Cardiac septum (tissue), 1 donor: ENCODE measurements at places on chromosomes 3 and 15. TPM values are rescaled to one million over a fixed set of nuclear protein-coding genes. Genes with fewer than 3 reads are reported as not detected.

- no peak for DNase-seq
Observed at GRCh38 chr15:80455668-80456442, 51.7 kb downstream of the ARNT2 start.

- no peak for DNase-seq
Observed at GRCh38 chr3:13063225-13063624, 10.0 kb downstream of the IQSEC1 start.

Gene THAP10
- 3.5 TPM for total RNA-seq

Gene ARID3B
- 2.7 TPM for total RNA-seq

DNA sequence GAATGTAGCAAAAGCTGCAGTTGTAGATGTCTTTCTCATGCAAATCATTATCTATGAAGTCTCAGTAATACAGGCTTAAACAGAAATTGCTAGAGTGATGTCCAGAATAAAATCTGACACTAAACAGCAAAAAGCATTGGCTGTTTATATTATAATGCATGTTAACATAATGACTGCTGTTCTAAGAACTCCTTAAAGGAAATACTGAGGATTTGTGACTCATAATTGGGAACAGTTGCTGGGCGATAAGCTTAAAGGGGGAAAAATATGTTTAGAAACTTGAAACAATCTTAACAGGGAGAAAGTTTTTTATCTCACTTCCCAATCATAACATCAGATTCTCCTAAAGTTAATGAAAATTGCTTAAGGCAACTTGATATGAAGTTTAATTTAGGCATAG is 17.5 kb downstream of the TIPARP start:
- no peak for DNase-seq

GRCh38 chr3:23076437-23076836 is 126.7 kb upstream of the UBE2E2 start:
- DNase-seq, result no peak
